ENCODE measurements at places on chromosomes 11 and 22.

GRCh38 chr11:62544581-62545436 lies 1.8 kb downstream of the AHNAK start:
- no peak for DNase-seq

DNA sequence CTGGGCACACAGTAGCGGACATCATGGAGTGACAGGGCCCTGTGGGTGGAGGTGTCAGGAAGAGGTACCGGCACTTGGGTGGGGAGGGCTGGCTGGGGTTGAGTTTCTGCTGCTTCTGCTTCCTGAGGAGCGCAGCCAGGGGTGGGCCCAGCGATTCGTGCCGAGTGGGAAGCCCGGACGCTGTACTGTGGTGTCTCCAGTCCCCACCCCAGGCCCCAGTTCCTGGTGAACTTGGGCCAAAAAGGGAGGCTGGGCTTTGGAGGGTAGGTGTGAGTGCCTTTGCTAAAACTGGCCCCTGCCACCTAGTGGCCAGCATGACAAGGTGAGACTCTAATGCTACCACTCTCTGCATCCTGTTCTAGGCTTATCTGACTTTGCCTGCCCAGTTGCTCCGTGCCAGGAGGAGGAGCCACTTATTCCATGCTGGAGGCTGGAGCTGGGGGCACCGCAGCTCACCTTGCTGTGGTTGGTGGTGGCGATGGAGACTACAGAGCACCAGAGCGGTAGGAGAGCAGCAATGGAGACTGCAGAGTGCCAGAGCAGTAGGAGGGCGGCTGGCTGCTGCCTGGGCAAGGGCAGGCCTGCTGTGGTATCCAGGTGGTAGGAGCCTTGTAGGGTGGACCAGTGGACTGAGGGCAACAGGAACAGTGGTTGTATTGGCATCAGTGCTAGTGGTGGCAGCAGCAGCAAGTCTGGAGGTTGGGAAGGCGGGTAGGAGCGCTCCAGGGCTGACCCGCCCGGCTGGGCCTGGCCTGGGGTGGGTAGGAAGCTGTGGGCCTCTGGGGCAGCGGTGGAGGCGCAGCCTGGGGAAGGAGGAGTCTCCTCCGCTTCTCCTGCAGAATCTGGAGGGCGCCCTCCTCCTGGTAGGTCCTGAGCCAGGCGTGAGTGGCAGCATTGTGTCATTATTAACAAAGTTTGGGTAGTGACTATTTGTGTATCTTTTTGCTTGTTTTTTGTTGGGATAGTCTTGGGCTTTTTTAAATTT lies 2.2 kb upstream of the RFPL2 start:
- peak; percentile 30 for DNase-seq

- DNase-seq: no peak
Measured at GRCh38 chr11:47305734-47306483, 36.0 kb downstream of the MADD start.

DNA sequence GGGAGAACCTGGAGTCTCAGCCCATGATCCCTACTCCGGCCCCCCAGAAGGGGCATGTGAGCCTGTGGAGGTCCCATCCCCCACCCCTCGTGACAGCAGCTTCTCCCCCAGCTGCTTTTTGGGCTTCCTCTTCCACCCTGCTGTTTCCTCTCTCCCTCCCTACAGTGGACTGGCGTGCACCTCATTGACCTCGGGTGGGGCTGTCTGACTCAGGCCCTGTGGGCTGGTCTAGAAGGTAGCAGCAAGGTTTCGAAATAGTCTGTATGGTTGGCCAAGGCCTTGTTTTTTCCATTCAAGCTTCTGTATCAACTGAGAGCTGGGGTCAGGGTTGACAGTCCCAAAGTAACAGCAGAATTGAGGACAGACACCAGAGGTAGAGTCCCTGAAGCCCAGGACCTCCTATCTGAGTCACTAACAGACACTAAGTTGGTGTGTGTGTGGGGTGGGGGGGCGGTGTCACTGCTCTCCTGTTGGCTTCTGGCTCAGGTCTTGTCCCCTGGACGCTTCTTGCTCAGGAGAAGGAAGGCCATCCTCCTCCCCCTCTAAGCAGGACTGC lies 7.7 kb downstream of the SLC37A2 start:
- no peak for DNase-seq
